Gastrocnemius medialis (tissue), 4 donors: ENCODE measurements at places on chromosomes 7 and 10. TPM values are rescaled to one million over a fixed set of nuclear protein-coding genes. Genes with fewer than 3 reads are reported as not detected.

DNA sequence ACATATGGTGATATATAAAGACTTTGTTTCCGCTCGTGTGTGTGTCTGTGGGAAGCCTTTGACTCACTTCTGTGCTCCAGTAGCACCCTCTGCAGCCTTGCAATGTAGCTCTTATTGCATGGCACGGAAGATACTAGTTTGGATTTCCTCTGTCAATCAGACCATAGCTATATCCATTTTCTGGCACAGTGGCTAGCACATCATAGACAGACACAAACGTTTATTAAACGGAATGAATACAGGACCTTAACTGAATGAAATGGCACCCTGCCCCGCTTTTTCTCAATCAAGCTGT lies 124.0 kb upstream of the PTPN20 start:
- H3K4me1 ChIP-seq = peaks cover 6% of the 10 kb centered on the region
- DNase-seq = peak; percentile 6
- H3K27ac ChIP-seq = peak overlapping the region; percentile 81
- H3K4me3 ChIP-seq = peak overlapping the region; percentile 72
- no peaks in the 10 kb centered on the region for H3K27me3 ChIP-seq

Gene INA
- total RNA-seq = not detected

DNA sequence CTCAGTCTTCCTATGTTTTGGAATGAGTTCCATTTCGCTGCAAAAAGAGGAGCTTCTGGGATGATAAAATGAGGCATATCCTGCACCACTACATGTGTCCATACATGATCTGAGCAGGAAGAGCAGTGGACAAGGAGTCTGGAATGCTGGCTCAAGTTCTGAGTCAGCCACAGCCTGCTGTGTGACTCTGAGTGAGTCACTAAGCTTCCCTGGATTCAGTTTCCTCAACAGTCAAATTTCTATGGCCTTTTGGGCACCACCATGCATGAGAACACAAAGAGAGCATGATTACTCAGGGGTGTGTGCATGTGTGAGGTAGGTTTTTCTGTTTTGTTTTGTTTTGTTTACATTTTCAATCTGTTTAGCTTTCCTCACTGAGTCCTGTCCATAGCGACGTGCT lies 254.6 kb downstream of the ANKRD30A start:
- no peak overlapping the region for H3K27ac ChIP-seq
- no peak for DNase-seq
- H3K4me3 ChIP-seq = no peak overlapping the region
- H3K27me3 ChIP-seq = no peaks in the 10 kb centered on the region

DNA sequence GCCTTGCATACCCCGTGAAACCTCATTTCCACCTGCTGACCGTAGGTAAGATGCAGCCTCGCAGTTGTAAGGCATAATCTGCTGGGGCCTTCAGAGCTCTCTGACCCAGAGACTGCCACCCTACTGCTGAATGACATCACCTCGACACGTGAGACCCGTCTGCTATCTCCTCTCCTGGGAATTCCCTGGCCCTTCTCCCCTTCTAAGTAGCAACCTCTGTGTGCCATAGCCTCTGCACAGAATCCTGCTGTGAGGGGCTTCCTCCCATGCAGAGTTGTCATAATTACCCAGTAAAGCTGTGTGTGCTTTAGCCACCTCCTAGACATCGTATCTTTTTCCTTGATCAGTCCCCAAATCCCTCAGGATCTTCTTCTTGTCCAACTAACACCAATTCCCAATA lies 106.7 kb downstream of the CACNB2 start:
- H3K4me1 ChIP-seq = no peaks in the 10 kb centered on the region
- H3K4me3 ChIP-seq = no peak overlapping the region
- no peaks in the 10 kb centered on the region for H3K27me3 ChIP-seq
- no peaks in the 10 kb centered on the region for H3K36me3 ChIP-seq

DNA sequence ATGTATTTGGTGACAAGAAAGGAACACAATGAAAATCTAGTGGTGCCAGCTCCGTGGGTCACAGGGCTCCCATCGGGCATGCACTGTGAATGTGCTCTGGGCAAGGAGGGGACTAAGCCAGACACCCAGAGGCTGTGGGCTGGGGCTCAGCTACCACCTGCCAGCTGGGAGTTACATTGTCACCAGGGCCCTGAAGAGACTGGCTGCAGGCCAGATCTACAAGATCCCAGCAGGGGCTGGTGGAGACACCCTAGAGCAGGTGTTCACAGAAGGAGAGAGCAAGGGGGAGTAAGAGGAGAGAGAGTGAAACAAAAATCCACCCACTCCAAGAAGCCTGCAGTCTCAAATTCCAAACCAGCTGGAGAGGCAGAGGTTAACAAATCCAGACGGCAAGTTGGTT lies 116.6 kb upstream of the ADCY1 start:
- H3K36me3 ChIP-seq = no peaks in the 10 kb centered on the region
- no peak overlapping the region for H3K27ac ChIP-seq
- no peak overlapping the region for H3K4me3 ChIP-seq
- no peaks in the 10 kb centered on the region for H3K4me1 ChIP-seq
- no peak for DNase-seq

Gene KIAA1217
- 155 TPM for total RNA-seq

Gene CCDC3
- 18.1 TPM for total RNA-seq

GRCh38 chr7:140402178-140402835 lies 1.6 kb upstream of the RAB19 start:
- no peak for DNase-seq
- no peak overlapping the region for H3K27ac ChIP-seq
- no peaks in the 10 kb centered on the region for H3K4me1 ChIP-seq
- peaks cover 7% of the 10 kb centered on the region for H3K27me3 ChIP-seq
- no peak overlapping the region for H3K4me3 ChIP-seq

Gene SPDYE6
- total RNA-seq = not detected

Gene TMEM225B
- total RNA-seq = not detected

- no peaks in the 10 kb centered on the region for H3K27me3 ChIP-seq
- H3K36me3 ChIP-seq = no peaks in the 10 kb centered on the region
- DNase-seq = no peak
- peaks cover 8% of the 10 kb centered on the region for H3K4me1 ChIP-seq
- H3K4me3 ChIP-seq = no peak overlapping the region
Measured at GRCh38 chr10:50545846-50546245, 77.9 kb downstream of the SGMS1 start.

- H3K27me3 ChIP-seq = no peaks in the 10 kb centered on the region
- no peaks in the 10 kb centered on the region for H3K36me3 ChIP-seq
- H3K4me3 ChIP-seq = no peak overlapping the region
- H3K27ac ChIP-seq = no peak overlapping the region
- no peak for DNase-seq
Measured at GRCh38 chr10:18142151-18142550, 1.9 kb downstream of the CACNB2 start.

- H3K4me1 ChIP-seq = no peaks in the 10 kb centered on the region
- DNase-seq = no peak
- H3K27ac ChIP-seq = no peak overlapping the region
- no peak overlapping the region for H3K4me3 ChIP-seq
Measured at GRCh38 chr10:104925232-104925851, 284.3 kb downstream of the SORCS3 start.

Gene UNCX
- not detected for total RNA-seq

Gene PCGF5
- 63.5 TPM for total RNA-seq

Gene CYP26A1
- total RNA-seq = not detected

DNA sequence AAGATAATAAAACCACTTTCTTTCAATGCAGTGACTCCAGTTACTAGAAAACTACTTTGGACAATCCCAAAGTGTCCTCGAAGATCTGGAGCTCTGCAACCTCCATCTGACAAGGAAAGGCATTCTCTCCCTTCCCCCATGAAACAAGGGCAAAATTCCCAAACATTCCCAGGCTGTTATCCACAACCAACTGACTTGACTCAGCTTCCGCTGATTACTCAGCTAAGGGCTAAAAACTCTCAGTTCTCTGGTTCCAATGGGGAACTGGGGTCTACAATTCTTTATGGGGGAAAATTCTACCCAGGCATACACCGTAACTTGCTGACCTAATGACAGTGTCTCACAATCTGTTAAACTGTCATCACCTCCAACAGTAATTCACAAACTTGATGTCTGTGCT lies 48.4 kb downstream of the SFMBT2 start:
- no peak for DNase-seq
- no peaks in the 10 kb centered on the region for H3K27me3 ChIP-seq
- no peaks in the 10 kb centered on the region for H3K4me1 ChIP-seq
- H3K36me3 ChIP-seq = no peaks in the 10 kb centered on the region
- H3K4me3 ChIP-seq = no peak overlapping the region

- H3K27ac ChIP-seq = no peak overlapping the region
- no peaks in the 10 kb centered on the region for H3K27me3 ChIP-seq
- no peak for DNase-seq
- H3K4me1 ChIP-seq = no peaks in the 10 kb centered on the region
- H3K4me3 ChIP-seq = no peak overlapping the region
- H3K36me3 ChIP-seq = no peaks in the 10 kb centered on the region
Measured at GRCh38 chr7:141713890-141714289, 5.7 kb downstream of the WEE2 start.

GRCh38 chr10:52879091-52879807 lies 106.7 kb upstream of the MBL2 start:
- H3K27me3 ChIP-seq = no peaks in the 10 kb centered on the region
- no peaks in the 10 kb centered on the region for H3K4me1 ChIP-seq
- H3K36me3 ChIP-seq = no peaks in the 10 kb centered on the region
- no peak overlapping the region for H3K4me3 ChIP-seq

- H3K4me3 ChIP-seq = no peak overlapping the region
- H3K27me3 ChIP-seq = no peaks in the 10 kb centered on the region
- H3K27ac ChIP-seq = no peak overlapping the region
- DNase-seq = no peak
- no peaks in the 10 kb centered on the region for H3K36me3 ChIP-seq
- H3K4me1 ChIP-seq = no peaks in the 10 kb centered on the region
Measured at GRCh38 chr7:138892812-138893211, 88.4 kb downstream of the KIAA1549 start.

- no peak for DNase-seq
- H3K27me3 ChIP-seq = no peaks in the 10 kb centered on the region
- H3K4me3 ChIP-seq = no peak overlapping the region
- no peaks in the 10 kb centered on the region for H3K36me3 ChIP-seq
Measured at GRCh38 chr10:21750424-21750823, 216.4 kb downstream of the MLLT10 start.

DNA sequence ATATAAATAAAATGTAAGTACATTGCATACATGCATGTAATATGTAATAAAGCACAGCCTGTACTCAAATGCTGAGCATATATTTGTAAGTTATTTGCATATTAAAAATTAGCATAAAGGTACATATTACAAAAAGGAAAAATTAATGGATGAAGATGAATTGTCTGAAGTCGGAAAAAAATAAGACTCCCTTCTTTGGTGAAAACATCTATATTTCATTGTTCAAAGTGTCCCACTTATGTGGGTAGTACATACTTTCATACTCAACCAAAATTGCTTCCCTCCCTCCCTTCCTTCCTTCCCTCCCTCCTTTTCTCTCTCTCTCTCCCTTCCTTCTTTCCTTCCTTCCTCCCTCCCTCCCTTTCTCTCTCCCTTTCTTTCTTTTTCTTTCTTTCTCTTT lies 498.1 kb downstream of the MAGI2 start:
- no peaks in the 10 kb centered on the region for H3K4me1 ChIP-seq
- H3K27ac ChIP-seq = no peak overlapping the region
- H3K36me3 ChIP-seq = no peaks in the 10 kb centered on the region
- no peaks in the 10 kb centered on the region for H3K27me3 ChIP-seq
- H3K4me3 ChIP-seq = no peak overlapping the region
